ENCODE measurements at places on chromosomes 4 and X. TPM values are rescaled to one million over a fixed set of nuclear protein-coding genes. Genes with fewer than 3 reads are reported as not detected.

CXCL3 gene
- total RNA-seq: 6.5 TPM

PDLIM3 gene
- total RNA-seq: 0.13 TPM

BEX4 gene
- 1.7 TPM for total RNA-seq

RTL3 gene
- total RNA-seq: not detected

DAPP1 gene
- not detected for total RNA-seq

CACNA1F gene
- total RNA-seq: not detected

CXorf65 gene
- not detected for total RNA-seq

NWD2 gene
- total RNA-seq: not detected

IQSEC2 gene
- total RNA-seq: 38.7 TPM

NKX6-1 gene
- total RNA-seq: 0.58 TPM

CRMP1 gene
- total RNA-seq: 2.5 TPM

CT45A1 gene
- total RNA-seq: not detected

XPNPEP2 gene
- total RNA-seq: not detected

ALAS2 gene
- not detected for total RNA-seq

CT83 gene
- not detected for total RNA-seq

F11 gene
- not detected for total RNA-seq

VCX2 gene
- total RNA-seq: not detected

LDOC1 gene
- total RNA-seq: 105 TPM

ZGRF1 gene
- total RNA-seq: 2.9 TPM

VCX3B gene
- total RNA-seq: not detected

SLC38A5 gene
- 0.07 TPM for total RNA-seq

KIAA1210 gene
- total RNA-seq: not detected

SHOX gene
- not detected for total RNA-seq

KDR gene
- not detected for total RNA-seq

MBNL3 gene
- total RNA-seq: not detected

RBM46 gene
- total RNA-seq: not detected

UGT2B17 gene
- total RNA-seq: not detected

PF4V1 gene
- not detected for total RNA-seq

GLRA3 gene
- total RNA-seq: not detected

OPHN1 gene
- 1.4 TPM for total RNA-seq

GABRQ gene
- 0.24 TPM for total RNA-seq

SH2D1A gene
- total RNA-seq: not detected

GAGE12F gene
- not detected for total RNA-seq

HDX gene
- 3.1 TPM for total RNA-seq

PLS3 gene
- total RNA-seq: 201 TPM

SMIM31 gene
- not detected for total RNA-seq

ARHGEF6 gene
- total RNA-seq: 0.15 TPM

NFKB1 gene
- 26.0 TPM for total RNA-seq

CLDN34 gene
- not detected for total RNA-seq

SUPT20HL1 gene
- total RNA-seq: not detected

CT45A8 gene
- total RNA-seq: not detected

CT45A3 gene
- not detected for total RNA-seq

RIBC1 gene
- 0.85 TPM for total RNA-seq

TLR10 gene
- 0.05 TPM for total RNA-seq

H2BW2 gene
- not detected for total RNA-seq

SPANXN3 gene
- not detected for total RNA-seq

UBE2K gene
- 85.4 TPM for total RNA-seq

HOPX gene
- total RNA-seq: not detected

DIPK2B gene
- not detected for total RNA-seq

RHOH gene
- total RNA-seq: 0.57 TPM

Data from A549 treated with CpdA at 1 μM for 4 hours (cell line).